ENCODE measurements at places on chromosomes 16 and 17.

DNA sequence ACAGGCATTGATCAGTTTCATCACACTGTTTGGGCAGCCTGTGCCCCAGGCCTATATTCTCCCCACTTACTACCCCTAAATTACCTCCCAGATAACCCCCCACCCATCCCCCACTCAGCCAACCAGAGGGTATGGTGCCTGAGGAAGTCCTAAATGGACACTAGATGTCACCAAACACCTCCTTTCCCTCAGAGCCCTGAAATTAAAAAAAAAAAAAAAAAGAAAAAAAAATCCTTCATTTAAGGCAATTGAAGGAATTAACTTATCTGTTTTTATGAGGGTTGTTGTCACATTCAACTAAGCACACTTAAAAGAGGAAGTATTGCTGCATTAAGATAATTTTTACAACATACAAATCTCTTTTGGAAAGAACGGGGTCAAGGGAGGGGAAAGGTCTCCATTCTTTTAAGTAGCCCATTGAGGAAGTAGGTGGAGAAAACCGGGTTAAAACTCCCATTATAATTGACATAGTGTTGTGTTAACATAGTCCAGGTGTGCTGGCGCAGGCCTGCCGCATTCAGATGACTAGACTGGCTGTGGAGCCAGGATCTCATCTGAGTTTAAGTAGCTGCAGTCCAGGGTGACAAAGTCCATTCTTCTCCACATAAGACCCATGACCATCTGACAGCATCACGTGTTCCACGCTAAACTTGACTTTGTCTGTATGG, 46.3 kb downstream of the SNX11 start:
- DNase-seq, result no peak

DNA sequence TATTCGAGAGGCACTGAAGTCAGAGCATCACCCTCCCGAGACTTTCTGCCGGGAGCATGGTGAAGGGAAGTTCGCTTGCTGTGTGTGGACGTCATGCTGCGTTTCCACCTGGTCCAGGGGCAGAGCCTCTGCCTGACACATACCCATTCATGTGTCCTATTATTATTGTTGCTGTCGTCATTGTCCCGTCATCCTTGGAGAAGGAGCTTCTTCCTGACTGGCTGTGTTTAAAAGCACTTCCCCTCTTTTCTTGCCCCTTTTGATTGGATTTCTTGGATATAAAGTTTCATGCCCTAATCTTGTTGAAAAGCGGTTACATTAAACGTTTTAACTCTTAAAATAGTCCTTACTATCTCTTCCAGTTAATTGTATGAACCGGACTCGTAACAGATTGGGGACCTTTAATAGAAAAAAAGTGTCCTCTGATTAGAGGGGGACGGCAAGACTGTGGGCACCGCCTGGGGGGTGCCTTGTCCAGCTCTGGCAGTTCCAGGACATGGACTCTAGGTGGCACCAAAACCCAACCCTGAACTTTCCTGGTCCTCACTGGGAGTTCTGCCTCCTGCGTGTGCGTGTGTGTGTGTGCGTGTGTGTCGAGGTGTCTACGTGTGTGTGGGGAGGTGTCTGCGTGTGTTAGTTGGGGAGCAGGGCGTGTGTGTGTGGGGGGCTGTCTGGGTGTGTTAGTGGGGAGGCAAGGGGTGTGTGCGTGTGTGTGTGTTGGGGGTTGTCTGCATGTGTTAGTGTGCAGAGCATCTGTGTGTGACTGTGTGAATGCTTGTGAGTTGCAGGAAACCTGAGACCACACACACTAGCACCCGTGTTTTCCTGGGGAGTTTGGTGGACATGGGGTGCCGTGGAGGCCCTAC, 133.3 kb upstream of the CIBAR2 start:
- DNase-seq, result peak; percentile 69

- no peak for DNase-seq
These were observed 396.1 kb downstream of the SOX9 start for GRCh38 chr17:72516772-72517399.

DNA sequence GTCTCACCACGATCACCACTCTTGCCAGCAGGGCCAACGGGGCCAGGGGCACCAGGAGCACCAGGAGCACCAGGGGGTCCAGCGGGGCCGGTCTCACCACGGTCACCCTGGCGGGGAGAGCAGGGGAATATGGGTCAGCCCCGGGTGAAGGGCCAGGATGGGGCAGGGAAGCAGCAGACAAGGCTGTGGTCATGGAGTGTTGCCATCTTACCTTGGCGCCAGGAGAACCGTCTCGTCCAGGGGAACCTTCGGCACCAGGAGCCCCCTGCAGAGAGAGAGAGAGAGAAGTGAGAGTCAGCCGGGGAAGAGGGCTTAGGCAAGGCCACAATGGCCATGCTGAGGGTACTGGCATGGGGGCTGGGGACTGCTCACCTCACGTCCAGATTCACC, 12.9 kb downstream of the COL1A1 start:
- DNase-seq, result no peak

DNA sequence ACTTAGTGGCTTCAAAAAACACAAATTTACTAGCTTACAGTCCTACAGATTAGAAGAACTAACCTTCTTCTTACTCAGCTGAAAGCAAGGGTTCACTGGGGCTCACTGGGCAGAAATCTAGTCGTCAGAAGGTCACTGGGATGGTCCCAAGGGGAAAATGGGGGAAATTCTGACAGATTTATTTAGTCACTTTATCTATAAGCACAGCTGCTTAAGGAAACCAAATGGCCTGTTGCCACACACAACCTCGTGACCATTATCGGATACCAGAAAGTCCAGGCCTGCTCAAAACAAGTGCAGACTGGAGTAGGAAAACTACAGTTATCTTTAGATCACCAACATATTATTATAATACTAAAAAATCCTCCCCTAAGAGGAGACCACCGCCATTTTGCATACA, 374.6 kb upstream of the ASIC2 start:
- DNase-seq, result no peak

DNA sequence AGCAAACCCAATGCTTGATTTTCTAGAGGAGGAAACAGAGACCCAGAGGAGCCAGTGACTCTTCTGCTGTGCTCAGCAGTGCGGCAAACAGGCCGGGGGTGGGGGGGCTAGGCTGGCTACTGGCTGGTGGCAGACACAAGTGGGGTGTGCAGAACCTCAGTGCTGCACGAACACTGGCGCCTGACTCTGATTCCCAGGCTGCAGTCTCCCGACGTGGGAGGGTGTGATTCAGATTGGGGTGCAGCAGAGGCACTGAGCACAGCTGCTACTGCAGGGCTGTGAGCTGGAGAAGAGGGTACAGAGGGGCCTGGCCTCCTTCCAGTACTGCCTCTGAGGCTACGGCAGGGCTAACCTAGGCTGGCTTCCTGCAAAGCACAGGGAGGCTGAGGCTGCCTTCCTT, 8.1 kb downstream of the RPL19 start:
- peak; percentile 57 for DNase-seq

- peak; percentile 52 for DNase-seq
These were observed 43.0 kb upstream of the TOB1 start for GRCh38 chr17:50908860-50909764.

- DNase-seq, result no peak
These were observed 62.1 kb downstream of the EPN2 start for GRCh38 chr17:19299214-19299747.

- DNase-seq, result peak; percentile 98
These were observed 2.6 kb upstream of the FMNL1 start for GRCh38 chr17:45218895-45219661.

DNA sequence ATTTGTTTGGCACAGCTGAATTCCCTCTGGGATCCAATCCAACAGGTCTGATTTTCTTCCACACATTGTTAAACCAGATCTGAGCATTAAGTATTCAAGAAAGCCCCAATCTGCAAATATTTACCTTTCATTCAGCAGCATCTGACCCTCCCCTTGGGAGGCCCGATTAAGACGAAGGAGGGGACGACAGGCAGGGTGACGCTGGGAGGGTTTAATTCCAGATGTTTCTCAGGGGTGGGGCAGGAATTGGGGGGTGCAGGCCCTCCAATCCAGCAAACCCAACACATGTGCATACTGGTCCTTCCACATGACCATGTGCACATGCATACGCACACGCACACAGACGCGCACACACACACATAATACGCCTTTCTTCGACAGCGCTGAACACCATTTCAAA, 240.5 kb downstream of the GSG1L start:
- no peak for DNase-seq

GRCh38 chr17:4386406-4386805, 19.9 kb upstream of the UBE2G1 start:
- no peak for DNase-seq

- DNase-seq, result no peak
These were observed 63.6 kb downstream of the SCNN1B start for GRCh38 chr16:23365602-23366240.

DNA sequence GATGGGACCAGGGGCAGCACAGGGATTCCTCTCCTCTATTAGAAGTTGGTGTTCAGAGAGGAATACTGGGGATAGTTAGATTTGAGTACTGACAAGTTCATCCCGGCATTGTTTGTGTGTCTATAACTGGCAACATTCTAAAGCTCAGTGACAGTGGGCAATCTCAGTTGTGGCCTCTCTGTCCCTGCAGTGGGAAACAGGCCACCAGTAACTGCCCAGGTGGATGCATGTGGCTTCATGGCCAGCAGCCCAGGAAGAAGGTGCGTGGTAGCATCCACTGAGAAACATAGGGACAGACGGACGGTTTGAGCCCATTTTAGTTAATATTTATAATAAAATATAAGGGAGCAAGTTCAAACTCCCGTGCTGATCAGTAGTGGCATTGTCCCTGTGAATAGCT, 51.5 kb downstream of the B9D1 start:
- DNase-seq, result no peak

DNA sequence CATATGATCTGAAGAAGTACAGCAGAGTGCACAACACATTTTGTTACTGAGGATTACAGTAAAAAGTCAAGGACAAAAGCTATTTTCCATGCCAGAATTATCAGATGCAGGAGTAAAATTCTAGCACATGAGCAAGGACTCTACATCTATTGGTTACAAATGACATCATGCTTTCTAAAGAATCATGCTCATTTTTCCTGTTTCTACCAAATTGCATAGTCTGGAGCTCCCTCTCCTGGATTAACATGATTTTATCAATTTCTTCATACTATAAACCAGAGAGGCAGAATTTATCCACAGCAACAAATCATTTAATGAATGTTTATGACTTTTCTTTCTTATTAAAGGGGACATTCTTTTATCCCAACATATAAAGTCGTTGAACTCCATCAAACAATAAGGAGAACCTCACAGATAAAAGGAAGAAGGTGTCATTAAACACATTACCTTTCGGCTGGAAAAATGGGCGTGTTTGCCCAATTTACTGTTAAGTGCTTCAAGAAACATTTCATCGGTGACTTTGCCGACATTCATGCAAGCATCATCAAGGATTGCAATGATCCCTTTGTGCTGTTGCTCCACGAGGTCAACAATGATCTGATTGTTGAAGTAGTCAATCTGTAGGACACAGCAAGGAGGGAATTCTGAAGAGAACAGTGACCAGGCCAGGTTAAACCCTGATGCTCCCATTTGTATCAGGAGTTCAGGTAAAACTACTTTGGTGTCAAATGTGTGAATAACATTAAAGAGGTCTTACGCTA, 121.7 kb downstream of the MYO1D start:
- no peak for DNase-seq

DNA sequence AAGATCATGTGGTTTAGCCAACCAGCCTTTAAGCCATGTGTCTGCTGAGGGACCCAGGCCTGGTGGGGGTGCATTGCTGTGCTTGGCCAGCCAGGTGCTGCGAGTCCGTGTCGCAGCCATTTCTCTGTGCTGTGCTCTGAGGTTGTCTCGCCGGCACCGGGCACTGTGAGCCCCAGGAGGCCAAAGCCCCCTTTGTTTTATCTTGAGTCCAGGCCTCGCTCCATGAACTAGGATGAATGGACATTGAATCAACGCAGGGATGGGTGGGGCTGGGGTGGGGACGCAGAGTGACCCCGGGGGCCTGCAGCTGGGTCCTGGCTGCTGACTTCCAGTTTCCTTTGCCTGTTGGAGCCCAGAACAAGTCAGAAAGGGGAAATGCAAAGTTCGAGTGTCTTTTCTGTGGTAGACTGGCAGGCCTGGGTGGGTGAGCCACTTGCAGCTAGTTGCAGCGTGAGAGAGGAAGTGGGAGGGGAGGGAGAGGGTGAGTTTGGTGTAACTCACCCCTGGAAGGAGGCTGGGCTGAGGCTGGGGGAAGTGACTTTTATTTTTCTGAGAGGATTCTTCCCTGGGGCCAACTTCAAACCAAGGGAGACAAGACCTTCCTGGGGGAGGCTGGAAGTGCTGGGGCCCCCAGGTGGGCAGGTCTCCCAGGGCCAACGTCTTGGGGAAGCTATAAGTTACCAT, 324.7 kb downstream of the SEC14L1 start:
- peak; percentile 83 for DNase-seq

GRCh38 chr17:79666111-79666510, 55.3 kb upstream of the RBFOX3 start:
- DNase-seq, result no peak

DNA sequence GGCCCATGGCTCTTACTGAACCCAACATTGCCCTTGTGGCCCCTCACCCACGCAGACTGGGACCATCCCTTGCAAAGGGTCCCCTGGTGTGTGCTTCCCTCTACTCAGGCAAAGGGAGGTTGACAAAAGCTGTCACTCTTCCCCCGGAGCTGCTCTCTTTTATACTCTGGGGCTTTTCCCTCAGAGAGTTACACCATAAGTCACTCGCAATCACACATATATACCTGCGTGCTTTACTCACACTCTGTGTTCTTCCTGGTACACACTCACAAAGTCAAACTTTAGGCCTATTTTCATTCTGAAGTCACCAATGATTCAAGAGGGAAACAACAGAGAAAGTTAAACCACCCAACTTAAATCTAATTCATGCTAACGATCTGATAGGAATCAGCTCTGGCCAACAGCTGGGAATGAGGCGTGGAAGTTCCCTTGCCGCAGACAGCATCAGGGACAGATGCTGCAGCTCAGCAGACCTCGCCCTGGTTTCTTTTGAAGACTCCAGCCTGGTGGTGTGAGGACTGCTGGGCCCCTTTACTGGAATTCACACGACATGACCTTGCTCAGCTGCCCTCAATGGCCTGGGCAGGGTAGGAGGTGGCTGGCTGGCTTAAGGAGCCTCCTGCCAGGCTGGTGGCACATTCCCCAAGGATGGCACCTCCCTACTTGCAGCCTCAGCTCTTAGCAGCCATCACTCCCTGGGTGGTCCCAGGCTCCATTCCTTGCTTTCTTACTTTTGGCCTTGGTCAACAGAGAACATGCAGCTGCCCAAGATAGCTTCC, 27.3 kb downstream of the HIC1 start:
- DNase-seq, result no peak

GRCh38 chr16:7268182-7268581, 64.5 kb upstream of the RBFOX1 start:
- DNase-seq, result no peak

All from activated T-cell treated with anti-CD3 and anti-CD28 coated beads, Interleukin-2, amount 50 U/mL, for 48 hours (primary cell).